ENCODE measurements at places on chromosomes 2 and 18.

- no peak for DNase-seq
These were observed 33.7 kb upstream of the LYPD6B start for GRCh38 chr2:149004836-149005235.

GRCh38 chr2:149994057-149994728, 406.6 kb upstream of the MMADHC start:
- no peak for DNase-seq

DNA sequence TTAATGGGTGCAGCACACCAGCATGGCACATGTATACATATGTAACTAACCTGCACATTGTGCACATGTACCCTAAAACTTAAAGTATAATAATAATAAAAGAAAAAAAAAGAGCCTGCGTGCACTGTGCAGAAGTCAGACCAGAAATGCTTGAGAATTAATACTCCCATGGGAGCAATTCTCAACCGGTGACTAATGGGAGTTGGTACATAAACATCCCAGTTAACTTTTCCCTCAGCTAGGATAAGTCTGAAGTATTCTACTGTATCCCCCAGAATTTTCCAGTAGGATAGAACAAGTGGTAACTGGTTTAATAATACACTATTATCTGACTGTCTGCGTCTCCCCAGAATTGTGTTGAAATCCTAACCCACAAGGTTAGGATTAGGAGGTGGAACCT, 113.6 kb upstream of the COL5A2 start:
- no peak for DNase-seq

GRCh38 chr18:37246779-37247340, 318.7 kb downstream of the CELF4 start:
- no peak for DNase-seq

DNA sequence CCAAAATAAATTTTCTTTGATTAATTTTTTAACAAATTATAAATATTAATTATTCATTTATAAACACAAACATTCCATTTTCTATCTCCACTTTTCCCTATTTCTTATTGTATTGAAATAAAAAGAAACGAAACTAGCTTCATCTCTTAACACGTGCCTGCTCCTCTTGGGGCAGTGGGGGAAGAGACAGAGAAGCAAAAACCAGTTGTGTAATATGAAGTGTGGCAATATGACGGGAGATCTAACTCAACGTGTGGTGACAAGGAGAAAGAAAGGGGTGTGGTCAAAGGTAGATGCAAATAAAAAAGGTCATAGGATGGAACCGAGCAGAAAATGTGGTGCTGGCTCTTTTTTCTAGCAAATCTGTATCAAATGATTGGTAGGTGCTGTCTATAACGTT, 106.9 kb upstream of the SLC8A1 start:
- DNase-seq = no peak

DNA sequence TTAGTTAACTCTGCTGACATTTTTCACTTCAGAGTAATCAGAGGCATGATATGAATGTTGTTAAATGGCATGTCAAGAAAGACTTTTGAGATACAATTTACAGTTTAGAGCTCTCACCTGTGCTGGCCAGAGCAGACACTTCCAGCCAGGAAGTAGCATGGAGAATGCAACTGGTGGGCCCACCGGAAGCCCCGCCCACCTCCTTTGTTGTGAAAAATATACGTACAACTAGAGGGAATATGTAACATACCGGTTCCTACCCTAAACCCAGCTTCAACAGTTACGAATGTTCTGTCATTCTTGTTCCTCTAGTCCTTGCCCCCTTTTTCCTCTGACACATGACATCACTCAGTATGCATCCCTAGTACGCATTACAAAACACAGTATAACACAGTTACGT, 70.2 kb upstream of the ITM2C start:
- no peak for DNase-seq

- no peak for DNase-seq
These were observed 413.2 kb upstream of the SLC14A2 start for GRCh38 chr18:45202061-45202460.

DNA sequence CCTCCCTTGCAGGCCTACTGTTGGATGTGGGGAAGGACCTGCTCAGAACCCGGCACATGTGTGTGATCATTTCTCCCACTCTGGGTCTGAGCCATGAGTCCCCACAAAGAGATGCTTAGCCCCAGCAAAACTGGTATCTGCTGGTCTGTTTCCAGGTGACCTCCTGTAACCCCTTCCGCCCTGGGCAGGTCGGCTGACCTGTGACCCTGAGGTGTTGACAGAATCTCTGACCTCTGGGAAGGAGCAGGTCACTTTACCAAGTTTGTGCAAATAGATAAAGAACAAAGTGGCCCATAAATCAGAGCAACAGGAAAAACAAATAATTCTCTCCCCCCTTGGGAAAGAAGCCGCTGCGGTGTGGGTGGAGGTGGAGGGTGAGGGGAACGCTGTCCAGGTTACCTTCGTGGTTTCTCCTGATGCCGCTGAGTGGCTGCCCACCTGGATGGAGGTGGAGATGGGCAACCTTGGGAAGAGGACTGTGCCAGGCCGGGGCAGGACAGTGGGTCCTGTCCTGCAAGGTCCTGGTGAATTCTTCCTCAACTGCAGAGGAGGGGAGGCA, 174.0 kb upstream of the MYCN start:
- DNase-seq = no peak

Data from stimulated activated CD4-positive, alpha-beta T cell treated with anti-CD3 and anti-CD28 coated beads, TNF-alpha, amount 100 ng/mL, for 1 hour (primary cell).